ENCODE measurements at places on chromosomes 7 and 10. TPM values are rescaled to one million over a fixed set of nuclear protein-coding genes. Genes with fewer than 3 reads are reported as not detected.

NPC1L1 gene
- not detected for total RNA-seq

CFAP46 gene
- 4.2 TPM for total RNA-seq

C7orf57 gene
- total RNA-seq: not detected

CYP26C1 gene
- total RNA-seq: not detected

LRMDA gene
- 1.3 TPM for total RNA-seq

OR6B1 gene
- not detected for total RNA-seq

HTR5A gene
- total RNA-seq: not detected
